Lung (tissue), 17 donors: ENCODE measurements at places on chromosomes 2 and 18.

- peak; percentile 69 for DNase-seq
Measured at GRCh38 chr18:75005626-75006025, 203.3 kb downstream of the PTGR3 start.

GRCh38 chr2:223854741-223855140 is 17.4 kb upstream of the AP1S3 start:
- no peak for DNase-seq

DNA sequence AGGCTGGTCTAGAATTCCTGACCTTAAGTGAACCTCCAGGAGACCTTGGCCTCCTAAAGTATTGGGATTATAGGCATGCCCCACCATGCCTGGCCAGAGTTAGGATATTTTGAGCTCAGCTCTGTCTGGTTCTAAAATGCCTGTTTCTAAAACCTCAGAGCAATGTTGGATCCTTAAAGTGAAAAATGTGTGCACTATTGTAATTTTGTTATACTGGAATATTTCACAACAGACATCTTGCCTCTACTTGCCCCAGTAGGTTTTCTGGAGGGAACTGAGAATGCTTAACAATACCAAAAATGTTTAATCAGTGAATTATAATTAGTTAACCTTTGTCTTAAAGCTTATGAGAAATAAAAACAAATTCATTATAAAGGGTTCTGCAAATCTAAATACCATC is 144.6 kb upstream of the CCDC195 start:
- DNase-seq = no peak

DNA sequence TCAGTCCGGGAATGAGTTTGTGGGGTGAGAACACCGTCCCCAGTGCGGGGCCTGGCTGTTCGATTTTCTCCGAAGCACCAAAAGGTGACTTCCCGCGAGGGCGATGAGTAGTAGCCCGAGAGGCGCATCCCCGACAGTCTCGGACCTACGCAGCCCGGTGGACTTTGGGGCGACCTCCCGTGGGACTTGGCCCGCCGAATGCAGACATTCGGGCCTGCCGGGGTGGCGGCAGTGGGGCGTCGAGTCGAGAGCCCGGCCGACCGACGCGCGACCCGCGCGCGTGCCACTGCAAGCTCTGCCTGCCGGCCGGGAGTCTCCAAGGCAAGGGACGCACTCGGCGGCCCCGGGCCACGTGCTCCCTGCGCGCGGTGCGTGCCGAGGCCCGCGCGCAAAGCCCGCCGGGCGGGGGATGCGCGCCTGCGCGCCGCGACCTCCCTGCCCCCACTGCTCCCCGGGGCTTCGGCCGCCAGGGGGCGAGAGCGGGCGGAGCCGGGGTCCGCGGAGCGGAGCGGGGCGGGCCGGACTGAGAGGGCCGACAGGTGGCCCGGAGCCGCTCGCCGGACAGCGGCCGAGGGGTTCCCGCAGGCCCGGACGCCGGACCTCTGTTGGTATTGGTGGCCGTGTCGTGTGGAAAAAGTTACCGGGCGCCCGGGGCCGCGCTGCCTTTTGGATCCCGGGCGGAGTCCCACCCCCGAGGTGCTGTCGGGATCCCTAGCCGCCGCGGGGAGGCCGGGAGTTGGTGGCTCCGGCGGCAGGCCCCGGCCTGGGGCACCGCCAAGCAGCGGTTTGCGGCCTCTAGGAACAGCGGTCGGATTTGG is 1.9 kb downstream of the PTMA start:
- DNase-seq = peak; percentile 92

- DNase-seq = no peak
Measured at GRCh38 chr2:7007488-7007845, 90.3 kb downstream of the RNF144A start.

- DNase-seq = no peak
Measured at GRCh38 chr2:144354953-144355352, 165.0 kb downstream of the ZEB2 start.

- DNase-seq = no peak
Measured at GRCh38 chr18:12500986-12501385, 93.3 kb downstream of the PRELID3A start.

- no peak for DNase-seq
Measured at GRCh38 chr2:109660046-109660860, 46.1 kb downstream of the SOWAHC start.

DNA sequence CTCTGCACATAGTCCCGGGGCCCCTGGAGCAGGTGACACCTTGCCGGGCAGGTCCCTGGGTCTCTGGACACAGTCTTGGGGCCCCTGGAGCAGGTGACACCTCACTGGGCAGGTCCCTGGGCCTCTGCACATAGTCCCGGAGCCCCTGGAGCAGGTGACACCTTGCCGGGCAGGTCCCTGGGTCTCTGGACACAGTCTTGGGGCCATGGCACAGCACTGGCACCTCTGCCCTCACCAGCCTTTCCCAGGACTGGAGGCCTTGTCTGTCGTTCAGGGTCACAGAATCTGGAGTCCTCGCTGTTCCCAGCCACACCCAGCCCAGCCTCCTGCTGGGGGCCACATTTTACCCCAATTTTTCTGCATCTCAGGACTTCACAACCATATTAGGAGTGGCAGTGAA is 2.2 kb downstream of the TPO start:
- no peak for DNase-seq
